ENCODE measurements at places on chromosomes 12 and 14.

DNA sequence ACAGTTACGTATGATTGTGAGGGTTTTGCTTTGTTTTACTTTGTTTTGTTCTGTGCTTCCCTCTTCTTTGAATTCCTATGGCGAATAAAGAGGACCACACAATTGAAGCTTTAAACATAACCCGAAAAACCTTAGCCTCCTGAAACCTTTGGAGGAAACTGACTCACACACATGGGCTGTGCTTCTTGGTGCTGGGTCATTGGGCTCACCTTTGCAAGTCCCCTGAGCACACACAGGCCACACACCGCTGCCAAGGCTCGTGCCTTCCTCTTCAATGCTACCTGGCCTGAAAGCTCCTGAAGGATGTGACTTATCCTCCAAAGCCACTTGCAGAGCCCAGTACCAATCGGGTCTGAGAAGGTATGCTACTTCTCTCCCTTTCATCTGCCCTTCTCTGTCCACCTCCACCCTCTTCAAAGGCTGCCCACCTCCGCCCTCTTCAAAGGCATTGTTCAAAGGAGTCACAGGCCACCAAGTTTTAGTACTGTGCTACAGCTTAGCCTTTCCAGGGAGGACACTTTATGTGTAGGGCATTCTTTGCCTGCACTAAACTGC lies 114.6 kb downstream of the FOXN3 start:
- DNase-seq, result no peak

DNA sequence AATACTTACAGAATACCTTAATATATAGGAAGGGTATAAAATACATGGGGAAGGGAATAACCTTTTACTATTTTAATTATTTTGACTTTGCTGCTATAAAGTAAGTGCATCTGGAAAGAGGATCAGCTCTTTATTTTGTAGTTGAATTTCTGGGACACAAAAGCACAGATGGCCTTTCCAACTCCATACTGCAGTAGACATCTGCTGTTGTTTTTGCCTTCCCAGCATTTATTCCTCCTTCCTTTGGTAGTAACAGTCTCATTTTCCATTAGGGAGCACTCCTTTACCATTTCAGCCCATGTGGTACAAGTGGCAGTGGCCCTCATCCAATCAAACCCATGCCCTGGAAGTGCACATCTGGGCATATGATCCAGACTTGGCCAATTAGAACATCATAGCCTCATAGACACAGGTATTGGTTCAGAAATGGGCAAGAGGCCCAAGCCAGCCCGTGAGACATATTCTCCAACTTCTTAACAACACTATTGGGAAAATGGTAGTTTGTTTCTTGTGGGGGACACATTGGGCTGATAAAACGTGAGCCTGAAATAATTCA lies 64.8 kb upstream of the YARS2 start:
- no peak for DNase-seq

GRCh38 chr12:43111608-43112007 lies 440.4 kb downstream of the ADAMTS20 start:
- no peak for DNase-seq

- no peak for DNase-seq
These were observed 15.7 kb downstream of the OR10P1 start for GRCh38 chr12:55652352-55652751.

- peak; percentile 18 for DNase-seq
These were observed 106.7 kb upstream of the SFSWAP start for GRCh38 chr12:131603939-131604795.

GRCh38 chr14:97804056-97804455 lies 1006.9 kb downstream of the VRK1 start:
- no peak for DNase-seq

DNA sequence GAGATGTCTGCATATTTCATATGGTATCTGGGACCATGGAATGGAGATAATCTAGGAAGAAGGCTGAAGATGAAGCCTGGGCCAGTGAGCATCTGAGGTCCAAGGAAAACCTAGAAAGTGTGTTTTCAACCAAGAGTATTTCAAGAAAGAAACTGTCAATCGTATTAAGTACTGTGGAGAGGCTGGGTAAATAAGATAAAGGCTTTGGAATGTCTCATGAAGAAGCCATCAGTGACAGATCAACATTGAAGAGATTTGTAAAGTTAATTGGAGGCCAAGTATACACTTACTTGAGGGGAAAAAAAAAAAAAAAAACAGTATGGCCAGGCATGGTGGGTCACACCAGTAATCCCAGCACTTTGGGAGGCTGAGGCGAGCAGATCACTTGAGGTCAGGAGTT lies 48.9 kb downstream of the SINHCAF start:
- no peak for DNase-seq

DNA sequence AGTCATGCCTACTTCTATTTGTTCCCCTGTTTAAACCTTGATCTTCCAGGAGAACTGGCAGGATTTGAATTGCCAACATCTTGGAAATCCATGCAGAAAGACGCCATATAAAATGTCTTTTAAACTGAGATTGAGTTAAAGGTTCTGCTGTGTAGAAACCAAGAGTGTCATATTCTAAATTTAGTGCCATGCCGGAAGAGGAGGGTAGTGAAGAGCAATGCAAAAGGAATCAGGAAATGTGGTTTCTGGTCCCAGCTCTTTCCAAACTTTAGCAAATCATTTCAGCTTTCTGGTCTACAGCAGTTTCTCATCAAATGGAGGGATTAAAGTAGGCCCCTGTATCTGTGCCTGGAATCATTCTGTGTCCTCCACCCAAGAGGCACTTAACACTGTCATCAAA lies 85.7 kb downstream of the BTG1 start:
- no peak for DNase-seq

GRCh38 chr12:90940872-90941499 lies 14.0 kb downstream of the CCER1 start:
- no peak for DNase-seq

DNA sequence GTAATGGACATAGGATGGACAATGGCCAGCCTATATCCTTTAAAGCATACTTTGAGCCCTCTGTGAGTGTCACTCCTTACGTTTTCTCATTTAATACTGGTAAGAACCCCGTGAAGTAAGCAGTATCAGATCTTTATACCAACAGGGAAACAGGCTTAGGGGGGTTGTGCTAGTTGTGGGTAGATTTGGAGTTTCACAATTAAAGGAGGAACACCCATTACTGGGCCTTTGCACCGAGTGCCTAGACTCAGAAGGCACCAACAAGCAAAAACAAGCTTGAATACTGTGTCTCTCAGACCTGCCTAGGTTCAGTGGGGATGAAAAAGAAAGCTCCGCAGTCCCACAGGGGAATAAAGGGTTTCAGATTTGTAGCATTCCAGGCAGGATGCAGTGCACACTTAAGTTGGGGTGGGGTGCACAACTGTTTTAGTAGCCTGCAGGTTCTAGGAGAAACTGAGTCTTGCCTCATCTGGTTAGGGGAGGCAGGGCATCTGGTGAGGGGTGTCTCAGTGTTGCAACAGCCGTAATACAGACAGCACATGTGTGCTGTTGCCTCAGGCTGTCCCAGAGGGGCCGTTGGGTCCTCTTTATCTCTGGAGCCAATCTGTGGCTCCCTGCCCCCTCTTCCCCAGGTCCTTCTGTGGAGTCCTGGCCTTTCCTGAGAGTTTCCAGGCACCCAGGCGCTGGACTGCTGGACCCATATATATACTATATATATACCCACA lies 51.2 kb downstream of the IRAK3 start:
- DNase-seq, result no peak

DNA sequence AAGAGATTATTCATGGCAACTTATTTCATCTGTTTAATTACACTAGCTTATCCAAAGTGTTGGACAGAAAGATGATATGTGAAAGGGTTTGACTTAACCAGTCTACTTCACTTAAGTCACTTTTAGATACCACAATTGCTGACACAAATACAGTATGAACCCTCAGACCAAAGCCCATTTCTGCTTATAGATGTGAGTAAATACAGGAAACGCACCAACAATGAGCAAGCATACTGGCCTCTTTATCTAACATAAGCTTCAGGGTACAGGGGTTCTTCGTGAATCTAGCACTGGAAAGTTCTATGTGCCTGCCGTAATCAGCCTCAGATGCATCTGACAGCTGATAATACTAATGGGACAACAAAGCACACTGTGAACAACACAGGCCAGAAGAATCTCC lies 209.6 kb downstream of the MED13L start:
- no peak for DNase-seq

GRCh38 chr12:14959916-14960496 lies 1.4 kb downstream of the ARHGDIB start:
- no peak for DNase-seq

DNA sequence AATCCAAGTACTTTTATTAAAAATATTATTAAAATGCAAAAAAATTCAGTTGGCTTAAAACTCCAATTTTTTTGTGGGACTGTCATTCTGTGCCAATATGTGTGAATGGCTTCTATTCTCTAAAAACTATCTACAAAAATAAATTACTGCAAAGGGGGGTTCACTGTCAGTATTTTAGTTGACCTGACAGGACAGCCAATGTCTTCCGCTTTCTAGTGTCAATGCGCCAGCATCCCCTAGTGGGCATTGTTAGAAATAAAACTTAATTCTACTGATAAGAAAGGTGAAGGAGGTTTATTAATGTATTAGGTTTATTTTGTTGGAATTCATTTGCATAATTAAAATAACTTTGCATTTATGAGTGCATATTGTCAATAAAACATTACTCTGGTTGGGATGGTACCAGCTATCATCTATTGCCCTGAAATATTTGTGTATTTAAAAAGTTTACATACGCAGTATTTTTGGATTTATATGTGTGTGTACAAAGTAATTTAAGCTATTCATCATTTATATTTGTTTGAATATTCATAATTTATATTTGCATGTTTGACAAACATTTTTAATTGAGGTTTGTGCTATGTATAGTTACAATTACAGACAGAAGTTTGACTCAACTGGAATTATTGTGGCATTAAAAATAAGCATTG lies 527.2 kb downstream of the FLRT2 start:
- DNase-seq, result peak; percentile 1

GRCh38 chr14:102046337-102047278 lies 40.2 kb downstream of the HSP90AA1 start:
- DNase-seq, result peak; percentile 3

DNA sequence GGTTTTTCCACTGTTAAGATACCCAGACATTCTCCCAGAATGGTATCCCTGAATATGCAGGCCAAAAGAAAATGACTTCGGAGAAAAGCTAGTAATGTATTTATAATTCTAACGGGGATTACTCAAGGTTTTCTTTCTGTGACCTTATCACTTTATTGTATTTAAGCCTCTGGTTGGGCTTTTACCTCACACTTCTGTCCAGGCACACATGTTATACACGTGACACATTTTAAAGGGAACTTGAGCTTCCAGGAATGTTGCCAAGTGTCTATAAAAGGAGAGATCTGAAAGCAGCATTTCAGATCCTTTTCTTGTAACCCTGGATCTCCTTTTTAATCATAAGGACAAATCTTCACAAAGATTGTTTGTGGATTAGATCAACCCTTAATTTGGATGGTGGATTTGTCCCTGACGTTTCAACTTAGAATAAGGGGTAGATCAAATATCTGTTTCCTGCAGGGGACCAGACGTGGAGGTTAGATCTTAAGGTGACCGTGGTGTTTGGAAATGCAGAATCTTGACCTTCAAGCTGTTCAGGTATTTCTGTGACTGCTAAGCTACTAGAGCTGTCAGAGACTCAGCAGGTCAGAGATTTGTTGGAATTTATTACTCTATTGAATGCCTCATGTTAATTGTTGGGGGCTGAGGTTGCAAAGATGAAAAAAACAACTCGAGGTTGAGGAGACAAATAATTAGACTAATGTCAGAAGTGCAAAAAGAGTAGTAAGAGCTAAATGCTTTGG lies 1.5 kb downstream of the CIPC start:
- DNase-seq, result no peak

- DNase-seq, result no peak
These were observed 113.0 kb upstream of the WSCD2 start for GRCh38 chr12:108016022-108016564.

DNA sequence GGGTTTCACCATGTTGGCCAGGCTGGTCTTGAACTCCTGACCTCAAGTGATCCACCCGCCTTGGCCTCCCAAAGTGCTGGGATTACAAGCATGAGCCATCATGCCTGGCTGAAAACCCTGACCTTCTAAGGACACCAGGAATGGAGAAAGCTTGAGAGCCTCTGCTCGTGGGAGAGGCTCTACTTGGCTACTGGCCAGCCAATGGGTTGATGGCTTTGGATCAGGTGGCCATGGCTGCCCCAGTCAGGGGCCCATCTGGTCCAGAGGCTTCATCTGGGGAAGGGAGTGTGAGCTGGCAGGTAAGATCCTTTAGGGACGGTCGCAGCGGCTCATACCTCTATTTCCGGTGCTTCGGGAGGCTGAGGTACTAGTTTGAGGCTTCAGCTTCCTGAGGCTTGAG lies 42.5 kb upstream of the PPP1CC start:
- DNase-seq, result no peak

DNA sequence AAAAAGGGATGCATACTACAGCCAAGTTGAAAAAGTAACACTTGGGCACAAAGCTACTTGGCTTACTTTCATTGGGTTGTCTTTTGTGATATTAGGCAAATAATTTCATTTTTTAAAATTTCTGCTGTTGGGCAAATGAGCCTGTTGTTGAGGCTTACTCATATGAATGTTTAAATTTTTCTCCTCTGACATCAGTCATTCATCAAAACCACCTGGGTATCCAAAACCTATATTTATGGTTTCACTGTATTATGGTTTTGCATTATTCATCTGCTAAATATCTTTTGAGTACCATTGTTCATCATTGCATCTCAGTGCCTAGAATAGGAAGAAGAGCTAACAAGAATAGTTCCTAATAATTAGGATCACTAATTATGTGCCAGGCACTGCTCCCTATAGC lies 28.1 kb downstream of the DYRK2 start:
- DNase-seq, result no peak

GRCh38 chr12:28456934-28457710 lies 266.9 kb downstream of the CCDC91 start:
- no peak for DNase-seq

DNA sequence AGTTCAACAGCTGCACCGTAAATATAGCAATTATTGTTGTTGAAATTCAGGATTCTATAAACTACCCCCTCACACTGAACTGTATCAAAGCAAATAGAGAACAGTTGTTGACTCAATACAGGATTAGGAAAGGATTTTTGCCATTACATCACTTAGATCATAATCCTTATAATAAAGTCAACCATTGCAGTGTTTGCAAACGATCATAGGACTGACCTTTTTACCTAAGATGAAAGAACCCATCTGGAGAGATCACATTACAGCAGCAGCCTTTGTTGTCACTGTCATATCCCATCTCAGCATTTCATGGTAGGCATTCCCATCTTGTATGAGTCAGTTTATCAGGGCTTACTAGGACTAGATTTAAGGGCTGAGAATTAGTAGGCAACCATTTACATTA lies 96.1 kb downstream of the IPO8 start:
- DNase-seq, result no peak

- no peak for DNase-seq
These were observed 51.6 kb upstream of the PIWIL1 start for GRCh38 chr12:130286041-130286440.

- DNase-seq, result no peak
These were observed 64.3 kb downstream of the PDE6H start for GRCh38 chr12:15037091-15037687.

- DNase-seq, result no peak
These were observed 48.5 kb downstream of the PHLDA1 start for GRCh38 chr12:75982979-75983660.

DNA sequence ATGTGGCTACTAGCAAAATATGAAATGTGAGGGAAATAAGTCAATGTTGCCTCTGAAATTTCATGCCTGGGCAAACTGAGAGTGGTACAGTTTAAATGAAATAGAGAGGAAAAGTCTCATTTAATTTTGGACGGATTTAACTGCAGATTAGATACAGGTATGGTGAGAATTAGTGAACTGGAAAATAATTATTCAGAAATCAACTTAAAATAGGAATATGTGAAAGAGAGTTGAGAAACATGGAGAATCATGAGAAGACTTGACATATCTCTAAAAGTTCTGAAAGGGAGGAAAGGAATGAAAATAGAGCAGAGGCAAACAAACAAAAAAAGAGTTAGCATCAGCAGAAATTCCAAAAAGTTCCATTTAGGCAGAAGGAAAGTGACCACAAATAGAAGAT lies 33.5 kb upstream of the BMAL2 start:
- DNase-seq, result no peak

Measured in stimulated activated CD8-positive, alpha-beta memory T cell treated with anti-CD3 and anti-CD28 coated beads, Interleukin-4, amount 100 ng/mL, for 24 hours (primary cell).